ENCODE measurements at places on chromosomes 7 and 10.

- DNase-seq = no peak
These were observed 5.2 kb upstream of the ZNF22 start for GRCh38 chr10:44995581-44995913.

- no peak for DNase-seq
These were observed 71.3 kb upstream of the CSTF2T start for GRCh38 chr10:51770709-51771108.

DNA sequence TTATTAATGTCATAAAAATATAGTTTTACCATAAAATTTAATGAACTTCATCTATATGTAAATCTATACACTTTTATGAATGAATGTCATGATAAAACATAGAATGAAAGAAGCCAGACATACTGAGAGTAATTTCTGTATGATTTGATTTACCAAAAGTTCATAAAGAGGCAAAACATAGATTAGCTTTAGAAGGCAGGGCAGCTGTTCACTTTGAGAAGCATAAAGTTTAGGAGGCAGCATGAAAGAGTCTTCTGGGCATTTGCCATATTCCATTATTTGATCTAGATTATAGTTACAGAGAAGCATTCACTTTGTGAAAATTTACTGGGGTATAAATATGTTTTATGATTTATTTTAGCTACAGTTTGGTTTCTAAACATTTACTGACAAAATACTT, 487.2 kb downstream of the ANKRD7 start:
- no peak for DNase-seq

DNA sequence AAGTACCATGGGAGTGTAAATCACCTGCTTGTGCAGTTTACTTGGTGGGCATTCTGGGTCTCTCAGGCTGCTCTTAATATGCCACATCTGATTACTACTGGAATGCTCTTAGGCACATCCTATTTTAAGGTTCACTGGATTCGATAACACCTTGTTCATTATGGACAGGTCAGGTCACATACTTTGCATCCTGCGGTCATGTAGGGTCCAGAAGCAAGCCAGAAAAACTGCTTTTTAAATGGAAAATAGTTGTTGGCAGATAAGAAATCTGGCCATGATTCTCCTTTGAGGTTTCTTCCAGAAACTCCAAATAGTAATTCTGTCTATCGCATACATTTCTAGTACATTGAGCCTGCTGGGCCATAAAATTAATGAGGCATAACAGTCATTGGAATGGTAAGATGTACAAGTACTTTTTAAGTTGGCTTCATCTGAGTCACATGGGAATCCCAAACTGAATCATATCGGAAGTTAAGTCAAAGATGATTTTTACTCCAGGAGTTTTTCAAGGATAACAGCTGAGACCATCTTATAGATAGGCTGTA, 371.9 kb downstream of the LRRTM3 start:
- no peak for DNase-seq

- DNase-seq = no peak
These were observed 8.4 kb downstream of the PRF1 start for GRCh38 chr10:70594161-70594560.

- no peak for DNase-seq
These were observed 282.6 kb downstream of the AUTS2 start for GRCh38 chr7:69880840-69881239.

DNA sequence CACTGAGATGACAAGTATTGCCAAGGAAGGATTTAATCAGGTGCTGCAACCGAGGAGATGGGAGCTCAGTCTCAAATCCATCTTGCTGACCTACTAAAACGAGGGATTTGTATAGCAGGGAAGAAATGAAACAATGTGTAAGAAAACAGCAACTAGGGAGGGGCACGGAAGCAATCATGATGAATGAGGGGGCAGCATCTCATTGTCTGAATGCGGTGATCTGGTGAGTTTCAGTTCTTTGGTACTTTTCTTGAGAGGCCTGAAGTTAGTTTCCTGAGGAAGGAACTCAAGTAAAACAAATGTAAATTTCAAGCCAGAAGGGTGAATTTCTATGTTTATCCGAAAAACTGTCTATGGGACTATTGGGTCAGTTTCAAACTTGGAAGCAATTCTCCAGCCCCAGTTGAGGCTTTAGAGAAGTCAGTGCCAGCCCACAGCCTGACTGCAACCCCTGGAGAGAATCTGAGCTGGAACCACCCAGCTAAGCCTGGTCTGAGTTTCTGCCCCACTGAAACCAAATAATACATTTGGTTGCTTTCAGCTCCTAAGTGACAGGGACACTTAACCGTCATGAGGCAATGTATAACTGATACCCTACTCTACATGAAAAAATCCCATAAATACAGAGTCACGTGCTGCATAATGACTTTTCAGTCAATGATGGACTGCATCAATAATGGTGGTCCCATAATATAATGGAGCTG, 45.8 kb upstream of the TNS3 start:
- no peak for DNase-seq

GRCh38 chr10:110939419-110939818, 20.0 kb downstream of the SHOC2 start:
- no peak for DNase-seq

DNA sequence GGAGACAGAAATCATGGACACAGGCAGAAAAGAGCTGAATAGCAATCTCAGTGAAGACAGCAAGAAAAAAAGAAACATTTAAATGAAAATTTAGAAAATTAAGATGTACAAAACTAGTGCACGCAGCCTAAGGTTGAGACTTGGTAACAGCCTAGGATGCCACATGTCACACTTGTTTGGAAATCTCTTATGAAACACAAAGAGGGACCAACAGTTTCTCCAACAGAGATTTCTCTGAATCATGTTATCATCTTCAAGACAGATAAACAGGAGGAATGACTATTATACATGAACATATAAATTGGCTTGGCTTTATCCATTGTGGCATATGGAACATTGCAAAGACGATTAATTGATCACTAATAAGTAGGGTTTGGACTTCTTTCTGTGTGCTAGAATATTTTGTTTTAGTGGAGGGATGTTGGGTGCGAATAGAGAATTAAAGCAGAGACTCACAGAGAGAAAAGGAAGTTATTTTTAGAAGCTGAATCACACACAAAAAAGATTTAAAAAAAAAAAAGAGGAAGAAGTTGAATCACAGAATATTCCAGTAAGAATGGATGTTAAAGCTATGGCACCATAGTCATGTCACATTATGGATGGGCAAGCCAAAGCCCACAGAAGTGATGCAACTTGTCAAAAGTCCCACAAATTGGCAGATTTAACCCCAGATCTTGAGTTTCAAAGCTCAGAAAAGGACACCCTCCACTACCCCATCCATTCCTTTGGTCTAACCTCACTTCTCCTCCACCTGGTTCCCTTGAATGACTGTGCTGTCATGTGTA, 91.6 kb downstream of the MYOF start:
- DNase-seq = no peak

- no peak for DNase-seq
These were observed 112.3 kb downstream of the HTR7 start for GRCh38 chr10:90745565-90745964.

DNA sequence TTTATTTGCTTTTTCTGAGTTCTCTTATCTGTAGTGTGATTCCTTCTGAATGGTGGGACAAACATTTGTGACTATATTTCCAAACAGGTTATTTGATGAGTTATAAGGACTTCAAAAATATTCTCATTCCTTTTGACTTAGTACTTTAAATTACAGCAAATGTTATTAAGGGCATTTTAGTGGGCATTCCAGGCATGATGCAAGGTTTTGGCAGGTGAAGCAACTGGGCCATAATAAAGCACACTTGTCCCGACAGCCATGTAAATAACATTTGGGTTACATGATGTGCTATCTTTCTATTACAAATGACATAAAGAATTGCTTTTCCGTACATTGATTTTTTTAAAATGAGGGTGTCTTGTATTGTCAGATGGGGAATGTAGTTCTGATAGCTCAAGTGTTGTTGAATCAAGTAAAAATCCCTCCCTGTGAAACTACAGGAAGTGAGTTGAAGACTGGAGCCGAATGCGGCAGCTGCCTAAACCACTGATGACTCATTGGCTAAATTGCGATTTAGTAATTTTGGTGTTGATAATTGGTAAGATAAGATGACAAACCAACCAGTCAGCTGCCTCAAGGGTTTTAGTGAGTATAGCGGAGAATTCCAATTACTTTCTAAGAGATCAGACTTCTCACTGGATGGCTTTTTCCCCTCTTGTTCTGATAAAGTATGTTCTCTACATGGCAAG, 231.3 kb upstream of the NPY start:
- DNase-seq = no peak

DNA sequence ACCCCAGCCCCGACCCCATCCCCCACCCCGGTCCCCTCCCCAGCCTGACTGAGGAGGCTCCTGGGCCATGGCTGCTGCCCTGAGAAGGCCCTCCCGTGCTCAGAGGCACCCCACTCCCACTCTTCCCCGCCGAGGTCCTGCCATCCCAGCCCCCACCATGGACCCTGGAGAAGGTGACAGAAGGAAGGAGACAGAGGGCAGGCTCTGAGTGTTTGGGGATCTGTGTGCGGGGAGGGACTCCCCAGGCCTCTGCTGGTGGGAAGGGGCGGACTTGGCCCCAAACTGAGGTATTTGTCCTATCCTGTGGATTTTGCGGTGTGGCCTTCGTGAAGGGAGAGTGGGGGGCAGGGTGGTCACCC, 53.4 kb downstream of the PWWP2B start:
- no peak for DNase-seq

- peak; percentile 37 for DNase-seq
These were observed 170.8 kb upstream of the CDCA7L start for GRCh38 chr7:22116451-22117030.

- no peak for DNase-seq
These were observed 696 bp downstream of the GIMAP4 start for GRCh38 chr7:150567871-150568301.

DNA sequence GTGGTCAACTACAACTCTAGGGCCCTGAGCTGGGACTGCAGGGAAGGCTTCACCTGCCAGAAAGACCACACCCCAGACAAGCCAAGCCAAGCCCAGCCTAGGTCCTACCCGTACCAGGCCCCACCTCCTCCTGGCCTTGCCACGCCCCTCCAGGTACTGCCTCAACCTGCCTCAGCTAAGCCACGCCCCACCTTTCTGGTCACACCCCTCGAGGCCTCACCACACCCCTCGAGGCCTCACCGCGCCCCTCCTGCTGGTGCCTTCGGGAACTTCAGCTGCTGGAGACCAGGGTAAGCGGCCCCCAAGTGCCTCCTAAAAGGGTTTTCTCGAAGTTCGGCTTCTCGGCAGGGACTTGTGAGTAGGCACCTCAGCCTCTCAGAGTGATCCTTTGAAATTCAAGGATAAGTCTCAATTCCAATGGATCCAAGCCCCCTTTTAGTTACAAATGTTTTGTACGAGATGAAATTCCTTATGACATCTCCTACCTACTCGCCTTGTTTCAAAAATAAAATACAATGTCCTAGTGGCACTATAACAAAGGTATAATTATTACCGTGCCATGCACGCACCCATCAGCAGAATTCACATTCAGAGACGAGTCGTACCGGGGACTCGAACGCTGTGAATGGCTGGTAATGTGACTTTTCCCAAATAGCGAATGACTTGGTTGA, 171.2 kb downstream of the ARHGAP21 start:
- DNase-seq = no peak

DNA sequence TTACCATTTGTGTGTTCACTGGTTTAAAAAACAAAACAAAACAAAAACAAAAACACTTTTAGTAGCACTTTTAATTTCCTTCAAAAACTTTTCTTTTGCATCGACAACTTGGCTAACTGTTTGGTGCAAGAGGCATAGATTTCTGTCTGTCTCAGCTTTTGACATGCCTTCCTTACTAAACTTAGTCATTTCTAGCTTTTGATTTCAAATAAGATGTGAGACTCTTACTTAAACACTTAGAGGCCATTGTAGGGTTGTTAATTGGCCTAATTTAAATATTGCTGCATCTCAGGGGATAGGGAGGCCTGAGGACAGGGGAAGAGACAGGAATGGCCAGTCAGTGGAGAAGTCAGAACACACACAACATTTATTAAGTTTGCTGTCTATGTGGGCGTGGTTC, 66.3 kb downstream of the AVL9 start:
- no peak for DNase-seq

GRCh38 chr7:72538856-72539255, 126.7 kb upstream of the CALN1 start:
- no peak for DNase-seq

DNA sequence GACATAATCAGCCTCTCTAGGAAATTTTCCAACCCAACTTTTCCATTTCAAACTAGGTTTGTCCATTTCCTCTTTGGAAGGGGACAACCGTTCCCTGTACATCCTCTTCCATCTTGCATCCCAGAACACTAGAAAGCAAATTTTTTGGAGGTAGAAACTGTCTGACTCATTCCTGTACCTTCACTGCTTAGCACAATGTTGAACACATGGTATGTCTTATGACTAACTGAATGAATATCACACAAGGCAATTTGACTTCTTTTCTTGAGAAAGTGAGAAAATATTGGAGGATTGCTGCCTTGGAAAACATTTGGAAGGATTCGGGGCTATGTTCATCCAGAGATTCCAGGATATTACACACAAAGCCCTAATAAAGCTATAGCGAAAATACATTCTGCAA, 289.1 kb downstream of the FGFR2 start:
- DNase-seq = no peak

GRCh38 chr10:569961-570627, 119.4 kb downstream of the DIP2C start:
- no peak for DNase-seq

GRCh38 chr7:73778801-73779389, 8.8 kb upstream of the CLDN3 start:
- DNase-seq = no peak

- DNase-seq = peak; percentile 82
These were observed 569 bp downstream of the ZNF316 start for GRCh38 chr7:6637544-6638229.

GRCh38 chr7:106257752-106258151, 27.0 kb downstream of the NAMPT start:
- no peak for DNase-seq

- no peak for DNase-seq
These were observed 253.5 kb downstream of the ABCA13 start for GRCh38 chr7:48424731-48425130.

DNA sequence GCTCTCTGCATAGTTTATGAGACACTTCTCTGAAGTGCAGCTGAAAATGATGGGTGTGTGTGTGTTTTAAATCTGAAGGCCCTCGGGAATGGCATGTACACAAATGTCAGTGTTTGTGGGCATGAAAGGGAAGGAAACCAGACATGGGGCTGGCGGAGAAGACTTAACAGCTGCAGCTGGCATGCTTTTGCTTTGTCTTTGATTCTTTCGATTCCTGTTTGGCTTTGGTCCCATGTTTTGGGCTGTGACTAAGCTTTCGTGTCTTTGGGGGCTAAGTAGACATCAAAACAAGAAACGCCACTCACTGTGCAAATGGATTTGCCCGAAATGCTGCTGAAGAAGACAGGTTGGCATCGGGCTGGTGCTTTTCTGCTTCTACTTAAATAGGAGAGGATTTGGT, 179.3 kb downstream of the PFKFB3 start:
- peak; percentile 43 for DNase-seq

GRCh38 chr7:18535810-18536415, 40.4 kb downstream of the HDAC9 start:
- no peak for DNase-seq

GRCh38 chr10:102800611-102801335, 36.4 kb downstream of the CYP17A1 start:
- no peak for DNase-seq
